ENCODE measurements at places on chromosomes 16 and 17.
A peak's percentile ranks its signal among the peaks of the same experiment; 100 is the strongest.

DNA sequence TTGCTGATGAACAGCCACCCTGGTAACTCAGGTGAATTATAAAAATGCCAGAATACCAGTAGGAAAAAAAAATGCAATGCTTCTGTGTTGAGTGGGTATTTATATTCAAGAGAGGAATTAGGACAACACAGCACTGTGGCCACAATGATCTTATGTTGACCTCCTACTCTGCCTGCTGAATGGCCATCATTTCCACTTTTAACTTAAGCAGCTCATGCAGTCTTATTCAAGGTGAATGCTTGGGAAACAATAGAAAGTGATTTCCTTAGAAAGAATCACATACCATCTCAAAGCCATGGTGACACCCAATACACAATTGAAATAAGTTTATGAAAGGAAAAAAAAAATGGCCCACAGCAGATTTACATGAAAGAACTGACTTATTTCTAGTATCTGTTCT lies 224.0 kb downstream of the CDH8 start:
- H3K27me3 ChIP-seq: no peaks in the 10 kb centered on the region
- no peak overlapping the region for H3K27ac ChIP-seq
- no peak overlapping the region for H3K4me3 ChIP-seq
- no peaks in the 10 kb centered on the region for H3K36me3 ChIP-seq

DNA sequence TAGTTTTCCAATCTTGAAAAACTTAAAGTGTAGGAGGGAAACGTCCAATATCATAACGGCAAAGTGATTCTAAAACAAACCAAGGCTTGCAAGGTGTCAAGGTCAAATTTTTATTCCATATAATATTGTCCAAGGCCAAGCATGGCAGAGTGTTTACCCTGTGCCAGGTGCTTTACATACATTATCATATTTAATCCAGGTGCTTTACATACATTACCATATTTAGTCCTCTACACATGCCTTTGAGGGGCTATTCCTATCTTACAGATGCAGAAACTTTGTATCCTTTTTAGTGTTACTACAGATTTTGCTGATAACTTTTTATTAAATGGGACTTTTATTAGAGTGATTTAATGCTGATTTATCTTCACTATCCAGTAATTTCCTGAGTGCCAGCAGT lies 23.9 kb downstream of the MAF start:
- H3K4me3 ChIP-seq: no peak overlapping the region
- H3K36me3 ChIP-seq: no peaks in the 10 kb centered on the region
- no peaks in the 10 kb centered on the region for H3K27me3 ChIP-seq
- no peaks in the 10 kb centered on the region for H3K4me1 ChIP-seq
- no peak for DNase-seq
- no peak overlapping the region for H3K27ac ChIP-seq

DNA sequence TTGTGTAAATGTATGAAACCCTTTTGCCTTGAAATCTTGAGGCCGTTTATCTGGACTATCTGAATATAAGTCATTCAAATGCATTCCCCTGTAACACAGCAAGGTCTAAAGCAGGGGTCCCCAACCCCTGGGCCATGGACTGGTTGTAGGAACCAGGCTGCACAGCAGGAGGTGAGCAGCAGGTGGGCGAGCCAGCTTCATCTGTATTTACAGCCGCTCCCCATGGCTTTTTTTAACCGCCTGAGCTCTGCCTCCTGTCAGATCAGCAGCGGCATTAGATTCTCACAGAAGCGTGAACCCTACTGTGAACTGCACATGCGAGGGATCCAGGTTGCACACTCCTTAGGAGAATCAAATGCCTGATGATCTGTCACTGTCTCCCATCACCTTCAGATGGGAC lies 24.1 kb downstream of the DNAH3 start:
- H3K27me3 ChIP-seq: no peaks in the 10 kb centered on the region
- no peaks in the 10 kb centered on the region for H3K36me3 ChIP-seq
- H3K4me3 ChIP-seq: no peak overlapping the region
- no peaks in the 10 kb centered on the region for H3K4me1 ChIP-seq
- DNase-seq: no peak
- H3K27ac ChIP-seq: no peak overlapping the region

GRCh38 chr17:34378664-34379101 lies 15.7 kb upstream of the CCL1 start:
- H3K27me3 ChIP-seq: no peaks in the 10 kb centered on the region
- H3K4me1 ChIP-seq: no peaks in the 10 kb centered on the region
- H3K36me3 ChIP-seq: no peaks in the 10 kb centered on the region
- no peak overlapping the region for H3K4me3 ChIP-seq

- no peaks in the 10 kb centered on the region for H3K4me1 ChIP-seq
- DNase-seq: no peak
- H3K27ac ChIP-seq: no peak overlapping the region
- H3K36me3 ChIP-seq: no peaks in the 10 kb centered on the region
These were observed 82.4 kb downstream of the GSG1L start for GRCh38 chr16:27980919-27981700.

- no peaks in the 10 kb centered on the region for H3K27me3 ChIP-seq
- H3K4me3 ChIP-seq: no peak overlapping the region
- no peak overlapping the region for H3K27ac ChIP-seq
These were observed 41.5 kb downstream of the CD300LF start for GRCh38 chr17:74671031-74671771.

DNA sequence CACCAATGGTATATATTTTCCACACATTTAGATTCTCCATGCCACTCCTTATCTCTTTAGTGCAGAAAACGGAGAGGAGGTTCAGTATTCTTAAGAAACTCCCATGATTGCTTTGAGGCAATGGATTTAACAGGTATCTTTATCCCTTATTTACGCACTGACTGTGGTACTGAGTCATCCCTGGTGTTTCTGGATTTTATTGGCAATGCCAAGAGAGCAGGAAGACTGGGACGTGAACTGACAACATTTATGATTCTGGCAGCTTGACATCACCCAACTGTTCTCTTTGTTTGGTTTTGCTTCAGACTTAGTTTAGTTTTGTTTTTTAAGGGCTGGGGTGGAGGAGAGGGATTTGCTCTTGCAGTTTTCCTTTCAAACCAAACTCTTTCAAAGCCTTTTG lies 131.4 kb downstream of the WWOX start:
- H3K36me3 ChIP-seq: no peaks in the 10 kb centered on the region
- H3K4me3 ChIP-seq: no peak overlapping the region
- no peaks in the 10 kb centered on the region for H3K4me1 ChIP-seq
- H3K27ac ChIP-seq: no peak overlapping the region

DNA sequence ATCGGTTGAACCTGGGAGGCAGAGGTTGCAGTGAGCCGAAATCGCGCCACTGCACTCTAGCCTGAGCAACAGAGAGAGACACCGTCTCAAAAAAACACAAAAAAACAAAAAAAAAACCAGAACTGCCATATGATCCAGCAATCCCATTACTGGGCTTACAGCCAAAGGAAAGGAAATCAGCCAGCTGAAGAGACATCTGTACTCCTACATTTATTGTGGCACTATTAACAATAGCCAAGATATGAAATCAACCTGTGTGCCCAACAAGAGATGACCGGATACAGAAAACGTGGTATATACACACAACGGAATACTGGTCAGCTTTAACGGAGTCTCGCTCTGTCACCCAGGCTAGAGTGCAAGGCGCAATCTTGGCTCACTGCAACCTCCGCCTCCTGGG lies 14.6 kb downstream of the FANCA start:
- DNase-seq: no peak
- no peak overlapping the region for H3K4me3 ChIP-seq
- no peaks in the 10 kb centered on the region for H3K4me1 ChIP-seq

- H3K27me3 ChIP-seq: no peaks in the 10 kb centered on the region
- H3K36me3 ChIP-seq: no peaks in the 10 kb centered on the region
These were observed 336.7 kb upstream of the C16orf82 start for GRCh38 chr16:26729951-26730541.

DNA sequence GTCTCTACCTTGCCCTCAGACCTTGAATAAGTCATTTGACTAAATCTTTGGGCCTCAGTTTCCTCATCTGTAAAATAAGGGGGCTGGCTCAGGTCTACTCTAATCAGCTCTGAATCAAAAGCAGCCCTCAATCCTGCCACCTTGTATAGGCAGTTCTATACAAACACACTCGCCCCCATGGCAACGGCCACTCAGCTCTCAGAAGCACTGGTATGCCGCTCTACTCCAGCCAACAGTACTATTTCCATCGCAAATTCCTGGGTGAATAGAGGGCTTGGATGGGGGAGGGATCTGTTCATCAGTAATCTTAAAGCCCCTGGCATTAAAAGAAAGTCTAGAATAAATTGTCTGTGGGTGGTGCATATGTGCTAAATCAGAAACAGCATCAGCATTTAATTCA lies 21.2 kb upstream of the TAOK1 start:
- no peaks in the 10 kb centered on the region for H3K27me3 ChIP-seq
- no peak for DNase-seq
- H3K4me1 ChIP-seq: no peaks in the 10 kb centered on the region
- no peaks in the 10 kb centered on the region for H3K36me3 ChIP-seq

DNA sequence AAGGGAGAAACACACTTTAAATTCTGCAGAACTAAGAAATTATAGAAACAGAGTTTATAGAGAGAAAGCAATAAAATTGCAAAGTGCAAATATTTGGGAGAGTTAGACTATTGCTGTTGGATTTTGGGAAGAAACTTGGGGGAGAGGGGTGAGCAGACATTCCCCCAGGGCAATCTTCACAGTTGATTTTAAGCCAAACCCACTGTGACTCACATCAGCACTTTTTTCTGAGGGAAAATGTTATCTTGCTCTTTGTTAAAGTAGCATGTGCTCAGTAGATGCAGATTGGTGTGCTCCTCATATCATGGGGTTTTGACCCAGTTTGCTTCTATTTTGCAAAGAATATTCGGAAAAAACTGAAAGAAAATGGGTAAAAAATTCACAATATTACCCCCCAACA lies 367.6 kb downstream of the CDH11 start:
- H3K4me1 ChIP-seq: no peaks in the 10 kb centered on the region
- H3K27ac ChIP-seq: no peak overlapping the region
- DNase-seq: no peak
- H3K4me3 ChIP-seq: no peak overlapping the region
- H3K36me3 ChIP-seq: no peaks in the 10 kb centered on the region
- no peaks in the 10 kb centered on the region for H3K27me3 ChIP-seq

DNA sequence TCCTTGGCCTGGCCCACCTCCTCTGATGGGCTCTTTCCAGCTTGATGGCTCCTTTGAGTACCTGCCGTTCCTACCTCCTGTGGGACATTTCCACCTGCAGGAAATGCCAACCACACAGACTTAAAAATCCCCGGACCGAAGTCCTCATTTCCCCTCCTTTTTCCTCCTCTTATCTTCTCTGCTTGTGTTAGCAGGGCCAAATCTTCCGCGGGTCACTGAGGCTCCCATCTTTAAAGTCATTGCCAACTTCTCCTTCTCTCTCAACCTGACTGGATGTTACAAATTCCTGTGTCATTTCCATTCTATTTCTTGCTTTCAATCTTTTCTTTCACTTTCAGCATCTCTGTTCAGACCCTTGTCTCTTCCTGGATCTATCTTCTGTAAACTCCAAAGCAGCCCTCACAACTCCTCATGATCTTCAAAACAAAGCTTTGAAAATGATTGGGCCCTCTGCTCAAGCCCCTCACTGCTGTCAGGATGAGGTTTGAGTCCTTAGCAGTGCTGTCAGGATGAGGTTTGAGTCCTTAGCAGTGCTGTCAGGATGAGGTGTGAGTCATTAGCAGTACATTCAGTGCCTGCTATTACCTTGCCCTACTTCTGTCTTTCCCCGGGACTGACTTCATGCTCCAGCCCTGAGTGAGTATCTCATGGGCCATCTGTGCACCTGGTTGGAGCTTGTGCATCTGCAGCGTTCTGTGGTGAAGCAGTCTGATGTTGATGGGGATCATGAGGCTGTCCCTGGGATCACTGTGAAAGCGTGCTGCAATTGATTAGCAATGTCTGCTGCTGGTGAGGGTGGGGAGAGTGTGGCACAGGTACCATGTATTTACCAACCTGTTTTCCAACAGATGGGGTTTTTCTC lies 100.1 kb downstream of the IRF8 start:
- no peaks in the 10 kb centered on the region for H3K36me3 ChIP-seq
- DNase-seq: no peak
- no peaks in the 10 kb centered on the region for H3K4me1 ChIP-seq
- H3K27me3 ChIP-seq: no peaks in the 10 kb centered on the region
- H3K4me3 ChIP-seq: no peak overlapping the region
- H3K27ac ChIP-seq: no peak overlapping the region

GRCh38 chr17:6919158-6919557 lies 76.7 kb upstream of the ALOX12 start:
- no peak for DNase-seq
- H3K27me3 ChIP-seq: no peaks in the 10 kb centered on the region
- no peak overlapping the region for H3K27ac ChIP-seq

DNA sequence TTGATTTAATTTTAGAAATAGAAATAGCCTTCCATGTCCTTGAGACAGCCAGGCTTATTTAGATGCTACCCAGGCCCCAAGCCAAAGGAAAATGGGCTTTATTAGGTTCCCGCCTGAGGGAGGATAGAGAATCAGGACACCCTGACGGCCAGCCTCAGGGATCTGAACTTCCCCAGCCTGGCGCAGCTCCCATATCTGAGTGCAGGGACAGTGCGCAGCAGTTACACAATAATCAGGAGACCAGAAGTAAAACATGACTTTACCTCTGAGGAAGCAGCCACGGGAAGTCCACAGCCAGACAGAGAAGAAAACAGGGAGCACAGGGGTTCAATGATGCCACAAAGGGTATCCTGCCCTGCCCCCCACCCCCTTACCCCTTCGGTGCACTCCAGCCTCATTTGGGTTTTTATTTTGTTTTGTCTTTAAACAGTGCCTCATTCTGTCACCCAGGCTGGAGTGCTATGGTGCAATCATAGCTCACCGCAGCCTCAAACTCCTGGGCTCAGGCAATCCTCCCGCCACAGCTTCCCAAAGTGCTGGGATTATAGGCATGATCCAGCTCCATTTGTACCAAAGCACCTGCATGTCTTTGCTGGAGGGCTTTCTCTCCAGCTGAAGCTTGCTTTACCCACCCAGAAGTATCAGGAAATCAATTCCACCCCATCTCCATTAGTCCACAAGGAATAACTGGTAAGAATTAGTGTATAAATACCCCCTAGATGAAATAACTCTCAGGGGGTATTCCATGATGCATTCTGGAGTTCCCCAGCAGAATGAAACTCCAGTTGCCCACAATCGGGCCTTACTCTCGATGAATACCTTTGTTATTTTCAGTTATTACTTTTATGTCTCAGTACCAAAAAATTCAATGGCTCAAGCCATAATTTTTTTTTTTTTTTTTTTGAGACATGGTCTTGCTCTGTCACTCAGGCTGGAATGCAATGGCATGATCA lies 21.9 kb downstream of the ORC6 start:
- H3K4me3 ChIP-seq: no peak overlapping the region
- no peaks in the 10 kb centered on the region for H3K4me1 ChIP-seq
- H3K27me3 ChIP-seq: no peaks in the 10 kb centered on the region
- no peak overlapping the region for H3K27ac ChIP-seq
- H3K36me3 ChIP-seq: no peaks in the 10 kb centered on the region
- DNase-seq: no peak

GRCh38 chr16:57802341-57803133 lies at the start of gene KIFC3:
Gene KIFC3, minus strand, starts transcription at chr16:57802491. Its CDS starts 4,248 bp downstream, at chr16:57798243.
- H3K4me3 ChIP-seq: peak within 1 kb of the TSS; percentile 34
- H3K36me3 ChIP-seq: no peaks in the 10 kb centered on the region
- H3K4me1 ChIP-seq: peaks cover 62% of the 10 kb centered on the region
- peak; percentile 81 for DNase-seq

- H3K27me3 ChIP-seq: no peaks in the 10 kb centered on the region
- no peaks in the 10 kb centered on the region for H3K4me1 ChIP-seq
- DNase-seq: no peak
- no peak overlapping the region for H3K27ac ChIP-seq
- H3K4me3 ChIP-seq: no peak overlapping the region
- no peaks in the 10 kb centered on the region for H3K36me3 ChIP-seq
These were observed 33.8 kb upstream of the DNAH17 start for GRCh38 chr17:78610951-78611511.

GRCh38 chr17:37759014-37759637 lies 14.3 kb upstream of the HNF1B start:
- no peak for DNase-seq
- H3K4me1 ChIP-seq: no peaks in the 10 kb centered on the region
- H3K4me3 ChIP-seq: no peak overlapping the region
- no peaks in the 10 kb centered on the region for H3K27me3 ChIP-seq
- no peak overlapping the region for H3K27ac ChIP-seq
- no peaks in the 10 kb centered on the region for H3K36me3 ChIP-seq
